SK-N-MC (cell line): ENCODE measurements at places on chromosomes 3 and 15.

DNA sequence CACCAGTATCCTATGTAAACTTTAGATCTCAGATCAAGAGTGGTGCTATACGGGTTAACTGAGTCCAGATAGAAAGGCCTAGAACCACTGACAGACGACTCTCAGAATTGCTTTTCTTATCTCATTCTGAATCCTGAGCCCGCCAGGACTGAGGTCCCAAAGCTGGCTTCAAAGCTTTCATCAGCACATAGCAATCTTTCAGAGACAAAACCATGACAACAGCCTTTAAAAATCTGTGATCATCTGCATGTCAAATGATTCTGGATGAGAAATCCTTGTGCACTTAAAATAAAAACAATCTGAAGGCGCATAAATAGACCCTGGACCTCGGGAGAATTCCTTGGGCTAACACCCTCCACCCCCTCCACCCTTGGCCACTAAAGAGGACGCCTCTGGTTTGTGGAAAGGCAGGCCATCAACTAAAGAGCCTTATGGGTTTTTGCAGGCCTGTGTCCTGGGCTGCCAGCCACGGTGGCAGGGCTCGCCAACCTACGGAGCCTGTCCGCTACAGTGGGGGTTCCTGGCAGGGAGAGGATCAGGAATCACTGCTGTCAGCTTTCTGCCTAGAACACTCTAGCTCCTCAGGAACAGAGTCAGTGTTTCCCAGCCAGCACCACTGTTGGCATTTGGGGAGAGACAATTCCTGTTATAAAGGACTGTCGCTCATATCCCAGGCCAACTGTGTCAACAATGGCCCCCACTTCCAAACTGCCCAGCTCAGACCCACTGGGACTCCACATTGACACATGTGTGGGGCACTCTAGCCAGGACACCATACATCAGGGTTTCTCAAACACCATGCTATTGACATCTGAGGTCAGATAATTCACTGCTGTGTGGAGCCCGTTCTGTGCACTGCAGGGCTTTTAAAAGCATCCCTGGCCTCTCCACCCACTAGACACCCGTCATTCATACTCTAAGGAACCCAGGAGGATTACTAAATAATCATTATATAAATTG is 20.2 kb downstream of the TLE3 start:
- DNase-seq = no peak

GRCh38 chr3:15809313-15809712 is 11.5 kb upstream of the ANKRD28 start:
- no peak for DNase-seq

- no peak for DNase-seq
These were observed 13.0 kb upstream of the UBR1 start for GRCh38 chr15:43118829-43119228.

- DNase-seq = no peak
These were observed 18.0 kb downstream of the LRRK1 start for GRCh38 chr15:100937171-100937570.

- DNase-seq = no peak
These were observed 17.2 kb downstream of the TSEN2 start for GRCh38 chr3:12501360-12502020.

- no peak for DNase-seq
These were observed 9.8 kb downstream of the CTXND1 start for GRCh38 chr15:80242132-80242769.

GRCh38 chr3:60190073-60190472 is 1061.2 kb downstream of the FHIT start:
- DNase-seq = no peak

DNA sequence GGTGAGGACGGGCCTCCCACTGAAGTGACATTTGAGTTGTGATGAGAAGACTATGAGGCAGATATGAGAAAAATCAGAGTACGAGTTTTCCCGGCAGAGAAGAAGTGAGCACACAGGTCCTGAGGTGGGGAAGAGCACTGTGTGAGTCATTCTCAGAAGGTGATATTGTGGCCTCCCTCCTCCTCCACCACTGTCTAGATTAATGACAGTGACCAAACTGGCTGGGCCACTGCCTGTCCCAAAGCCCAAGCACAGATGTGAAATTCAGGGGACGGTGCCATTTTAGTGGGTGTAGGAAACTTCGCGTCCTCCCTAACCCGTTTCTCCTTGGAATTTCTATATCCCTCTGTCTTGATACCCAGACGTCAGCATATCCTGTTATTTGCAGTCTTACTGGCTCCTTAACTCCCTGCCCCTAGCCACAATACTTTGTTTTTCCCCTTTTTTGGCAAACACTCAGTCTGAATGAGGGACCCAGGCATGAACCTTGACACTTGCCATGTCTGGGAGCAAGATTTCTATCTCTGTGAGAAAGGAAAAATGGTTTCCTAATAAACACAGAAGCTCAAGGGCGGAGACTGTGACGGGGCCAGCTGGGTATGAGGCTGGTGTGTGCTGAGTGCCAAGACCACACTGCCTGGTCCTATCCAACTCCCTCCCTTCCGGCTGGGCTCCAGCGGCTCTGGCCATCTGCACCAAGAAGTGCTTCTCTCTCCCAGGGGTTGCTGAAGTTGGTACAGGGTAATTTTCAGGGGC is 15.2 kb downstream of the PRICKLE2 start:
- no peak for DNase-seq

- DNase-seq = no peak
These were observed 107.7 kb downstream of the CHCHD4 start for GRCh38 chr3:14016900-14017475.

- DNase-seq = no peak
These were observed 23.8 kb downstream of the LRRC2 start for GRCh38 chr3:46542344-46542743.

DNA sequence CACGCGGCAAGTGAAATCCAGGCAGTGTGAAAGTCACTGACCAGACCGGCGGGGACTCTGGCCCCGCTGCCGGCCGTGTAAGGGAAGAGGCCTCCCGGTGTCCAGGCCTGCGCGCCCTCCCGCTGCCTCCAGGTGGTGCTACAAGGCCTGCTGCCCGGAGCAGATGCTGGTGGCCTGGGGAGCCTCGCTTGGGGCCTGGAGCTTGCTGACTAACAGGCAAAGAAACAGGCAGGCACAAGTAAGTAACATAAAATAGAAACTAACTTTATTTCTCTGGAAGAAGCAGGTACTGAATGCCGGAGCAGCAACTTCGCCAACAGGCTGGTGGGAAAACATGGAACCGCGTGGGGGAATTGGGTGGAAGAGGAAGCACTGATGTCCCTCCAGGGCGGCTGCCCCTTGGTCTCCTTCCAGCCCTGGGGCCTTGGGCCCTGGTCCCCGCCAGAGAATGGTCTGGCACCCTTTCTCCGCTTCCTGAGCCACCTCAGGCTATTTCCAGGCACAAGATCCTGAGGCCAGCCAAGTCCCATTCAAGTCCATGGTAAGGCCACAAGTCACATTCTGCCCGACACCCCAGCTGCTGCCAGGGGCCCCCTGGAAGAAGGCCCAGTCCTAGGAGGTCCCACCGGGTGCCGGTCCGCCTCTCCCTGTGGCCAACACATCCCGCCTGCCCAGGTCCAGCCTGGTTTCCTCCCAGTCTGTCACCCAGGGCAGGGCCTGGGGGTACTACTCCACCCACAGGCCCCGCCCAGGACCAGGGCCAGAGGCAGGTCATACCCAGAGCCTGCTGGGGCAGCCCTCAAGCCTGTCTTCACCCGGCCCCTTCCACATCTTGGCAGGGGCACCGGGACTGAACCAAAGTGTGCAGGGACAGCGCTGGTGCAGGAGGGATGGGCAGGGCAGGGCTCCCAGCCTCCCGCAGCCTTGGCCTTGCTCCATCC is 45.0 kb downstream of the TNK2 start:
- DNase-seq = no peak

- DNase-seq = no peak
These were observed 828 bp upstream of the ATOSA start for GRCh38 chr15:52680041-52680391.

- no peak for DNase-seq
These were observed 1.5 kb downstream of the LRRK1 start for GRCh38 chr15:100920516-100921135.

DNA sequence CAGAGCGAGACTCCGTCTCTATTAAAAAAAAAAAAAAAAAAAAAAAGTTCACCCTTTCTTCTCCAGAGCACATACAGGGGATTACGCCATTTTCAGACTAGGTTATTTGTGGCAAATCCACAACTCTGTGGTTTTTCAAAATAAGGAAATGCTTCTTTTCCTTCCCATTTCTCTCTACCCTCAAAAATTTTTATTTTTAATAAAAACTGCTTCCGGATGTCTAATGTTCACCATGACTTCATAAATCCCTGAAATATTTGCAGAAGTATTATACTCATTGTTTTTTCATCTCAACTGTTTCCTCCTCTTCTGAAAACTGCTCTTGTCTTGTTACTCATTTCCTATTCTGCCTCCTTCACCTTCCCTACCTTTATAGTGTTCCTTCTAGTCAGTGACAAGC is 45.0 kb upstream of the SLC12A8 start:
- DNase-seq = no peak

DNA sequence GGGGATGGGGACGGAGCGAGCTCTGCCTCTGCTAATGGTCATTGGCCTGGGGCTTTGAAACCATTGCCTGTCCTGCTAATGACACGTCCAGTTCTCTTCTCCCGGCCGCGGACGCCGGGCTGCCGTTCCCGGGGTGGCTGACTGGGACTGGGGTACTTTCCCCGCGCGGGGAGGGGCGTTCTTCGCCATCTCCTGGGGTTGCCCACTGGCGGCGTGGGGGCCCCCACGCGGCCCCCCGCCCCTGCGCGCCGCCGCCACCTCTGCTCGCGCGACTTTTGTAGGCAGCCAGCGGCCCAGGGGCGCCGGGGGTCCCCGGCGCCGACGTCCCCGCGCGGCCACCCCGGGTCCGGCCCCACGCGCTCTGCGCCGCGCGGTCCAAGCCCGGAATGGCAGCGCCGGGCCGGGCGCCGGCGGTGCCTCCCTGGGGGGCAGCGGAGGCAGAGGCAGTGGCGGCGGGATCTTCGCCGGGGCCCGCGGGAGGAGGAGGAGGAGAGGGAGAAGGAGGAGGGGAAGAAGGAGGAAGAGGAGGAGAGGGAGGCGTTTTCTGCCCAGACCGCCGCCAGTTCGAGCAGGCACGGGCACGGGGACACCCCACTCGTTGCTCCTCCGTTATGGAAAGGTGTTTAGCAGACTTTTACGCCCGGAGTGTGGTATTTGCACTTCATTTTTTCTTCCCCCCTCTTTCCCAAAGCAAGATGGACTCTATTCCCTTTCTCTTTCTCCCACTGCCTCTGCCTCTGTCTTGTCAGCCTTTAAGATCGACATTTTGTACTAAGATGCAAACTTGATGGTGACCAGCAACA is 2.3 kb downstream of the BBX start:
- no peak for DNase-seq

DNA sequence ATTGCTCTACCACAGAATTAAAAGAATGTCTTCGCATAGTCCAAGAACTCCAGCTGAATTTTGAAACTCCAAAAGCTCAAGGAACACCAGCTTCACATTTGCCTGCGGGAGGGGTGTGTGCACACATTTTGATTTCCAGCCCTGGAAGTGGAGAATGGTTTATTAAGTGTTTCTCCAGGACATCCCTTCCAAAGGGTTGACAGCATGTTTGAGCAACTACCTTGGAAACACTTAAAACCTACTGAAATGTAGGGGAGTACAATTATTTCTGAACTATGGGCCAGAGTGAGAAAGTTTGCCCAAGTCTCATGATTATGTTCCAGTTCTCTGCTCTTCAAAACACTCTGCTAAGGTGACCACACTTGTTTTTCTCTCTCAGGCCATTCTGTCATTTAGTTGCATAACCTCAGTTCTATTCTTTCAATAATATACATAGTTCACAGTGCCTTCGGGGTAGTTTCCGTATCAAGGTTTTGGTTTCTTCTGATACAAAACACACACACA is 7.9 kb downstream of the ACP3 start:
- DNase-seq = no peak

GRCh38 chr3:171867981-171868380 is 24.8 kb downstream of the TMEM212 start:
- no peak for DNase-seq

DNA sequence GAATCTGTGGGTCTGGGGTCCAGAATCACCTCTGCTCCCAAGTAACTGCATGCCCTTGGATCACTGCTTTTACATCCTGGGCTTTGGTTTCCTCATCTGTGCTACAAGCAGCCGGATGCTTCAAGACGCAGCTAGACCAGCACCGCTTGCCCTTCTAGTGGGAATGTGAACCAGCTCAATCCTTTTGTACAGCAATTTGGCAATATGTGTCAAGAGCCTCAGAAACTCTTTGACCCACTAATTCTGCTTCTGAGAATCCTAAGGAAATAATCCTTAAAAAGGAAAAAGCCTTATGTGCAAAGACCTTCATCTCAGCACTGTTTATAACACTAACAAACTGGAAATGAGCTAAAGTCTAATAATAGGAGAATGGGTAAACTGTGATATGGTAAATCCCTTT is 48.7 kb downstream of the ADCY5 start:
- no peak for DNase-seq

DNA sequence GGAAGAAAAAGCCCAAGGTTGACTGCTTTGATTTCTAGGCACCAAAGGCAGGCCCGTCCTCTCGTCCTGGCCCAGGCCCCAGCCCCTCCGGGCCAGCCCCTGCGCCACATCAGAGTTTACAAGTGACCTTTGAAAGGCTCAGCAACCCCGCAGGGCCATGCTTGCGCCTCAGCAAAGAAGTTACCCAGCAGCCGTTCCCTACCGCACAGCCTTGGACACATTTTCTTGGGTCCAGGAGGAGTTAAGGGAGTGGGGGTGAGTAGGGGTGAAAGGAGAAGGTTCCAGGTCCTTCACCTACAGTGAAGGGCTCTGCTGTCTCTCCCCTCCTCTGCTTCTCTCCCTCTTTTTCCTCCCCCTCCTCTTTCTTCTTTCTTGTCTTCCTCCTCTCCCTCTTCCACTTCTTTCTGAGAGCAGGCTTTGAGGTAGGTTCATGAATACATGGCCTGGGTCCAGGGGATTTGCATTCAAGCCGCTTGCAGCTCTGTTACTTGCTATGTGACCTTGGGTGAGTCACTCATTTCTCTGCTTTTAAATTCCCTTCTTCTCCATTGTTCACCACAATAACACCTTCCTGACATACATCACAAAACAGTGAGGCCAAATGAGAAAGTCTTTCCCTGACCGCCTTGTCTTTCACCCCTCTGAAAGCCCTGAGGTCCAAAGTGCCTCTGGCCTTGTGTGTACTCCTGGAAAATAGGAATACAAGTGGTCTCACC is 223.3 kb upstream of the TPRG1 start:
- DNase-seq = no peak

GRCh38 chr3:152379415-152380042 is 110.8 kb downstream of the MBNL1 start:
- no peak for DNase-seq

- DNase-seq = no peak
These were observed 28.9 kb downstream of the FBXW12 start for GRCh38 chr3:48400824-48401433.

DNA sequence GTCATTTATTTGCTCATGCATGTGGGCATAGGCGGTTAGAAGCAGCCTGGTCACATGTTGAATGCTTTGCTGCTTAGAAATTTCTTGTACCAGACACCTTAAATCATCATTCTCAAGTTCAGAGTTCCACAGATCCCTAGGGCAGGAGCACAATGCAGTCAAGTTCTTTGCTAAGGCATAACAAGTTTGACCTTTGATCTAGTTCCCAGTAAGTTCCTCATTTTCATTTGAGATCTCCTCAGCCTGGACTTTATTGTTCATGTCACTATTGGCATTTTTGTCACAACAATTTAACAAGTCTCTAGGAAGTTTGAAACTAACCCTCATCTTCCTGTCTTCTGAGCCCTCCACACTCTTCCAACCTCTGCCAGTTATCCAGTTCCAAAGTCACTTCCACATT is 22.8 kb downstream of the HGD start:
- DNase-seq = no peak
